Right kidney (tissue), 9 donors: ENCODE measurements at places on chromosomes 7 and 10.

- no peak for DNase-seq
Observed at GRCh38 chr10:104804880-104805279, 163.8 kb downstream of the SORCS3 start.

DNA sequence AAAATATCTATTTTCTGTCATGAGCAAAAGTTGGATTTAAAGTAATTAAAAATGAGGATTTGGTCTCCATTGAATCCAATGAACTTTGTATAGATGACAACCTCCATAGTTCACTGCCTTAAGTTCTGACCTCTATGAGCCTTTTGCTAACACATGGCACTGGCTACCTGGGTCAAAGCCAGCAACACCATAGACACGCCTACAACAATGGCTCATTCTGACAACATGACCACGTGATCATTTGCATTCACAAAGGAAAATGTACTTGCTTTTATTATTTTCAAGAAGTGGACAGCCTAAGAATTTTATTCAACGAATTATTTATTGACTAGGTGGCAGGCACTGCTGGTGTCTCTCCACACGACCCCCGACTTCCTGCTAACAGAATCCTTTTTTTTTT is 90.6 kb downstream of the CARD11 start:
- no peak for DNase-seq

DNA sequence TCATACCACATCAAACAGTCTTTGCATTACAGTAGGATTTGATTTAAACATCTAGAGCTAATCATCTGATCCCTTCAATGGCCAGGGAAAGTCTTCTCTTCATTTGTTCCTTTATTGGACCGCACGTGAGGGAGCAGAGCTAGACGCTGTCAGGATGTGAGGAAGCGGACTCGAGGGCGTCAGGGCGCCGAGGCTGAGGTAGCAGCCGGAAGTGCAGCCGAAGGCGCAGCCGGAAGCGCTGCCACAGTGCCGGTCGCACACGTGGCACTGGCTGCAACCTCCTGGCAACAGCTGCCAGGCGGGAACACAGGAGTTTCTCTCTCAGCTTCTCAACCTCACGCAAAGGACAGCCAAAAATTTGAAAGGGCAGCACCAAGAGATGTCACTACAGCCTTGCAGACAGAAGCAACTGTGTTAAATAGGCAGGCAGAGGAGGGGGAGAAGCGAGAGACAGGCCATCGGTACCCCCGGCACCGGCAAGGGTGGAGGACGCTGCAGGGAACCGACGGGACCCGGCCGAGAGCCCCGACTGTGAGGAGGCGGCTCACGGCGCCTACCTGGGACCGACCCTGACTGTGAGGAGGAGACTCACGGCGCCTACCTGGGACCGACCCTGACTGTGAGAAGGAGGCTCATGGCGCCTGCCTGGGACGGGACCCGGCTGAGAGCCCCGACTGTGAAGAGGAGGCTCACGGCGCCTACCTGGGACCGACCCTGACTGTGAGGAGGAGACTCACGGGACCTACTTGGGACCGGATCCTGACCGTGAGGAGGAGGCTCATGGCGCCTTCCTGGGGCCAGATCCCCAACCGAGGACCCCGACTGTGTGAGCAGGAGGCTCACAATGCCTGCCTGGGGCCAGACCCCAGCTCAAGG is 32.3 kb downstream of the VIPR2 start:
- DNase-seq: no peak

DNA sequence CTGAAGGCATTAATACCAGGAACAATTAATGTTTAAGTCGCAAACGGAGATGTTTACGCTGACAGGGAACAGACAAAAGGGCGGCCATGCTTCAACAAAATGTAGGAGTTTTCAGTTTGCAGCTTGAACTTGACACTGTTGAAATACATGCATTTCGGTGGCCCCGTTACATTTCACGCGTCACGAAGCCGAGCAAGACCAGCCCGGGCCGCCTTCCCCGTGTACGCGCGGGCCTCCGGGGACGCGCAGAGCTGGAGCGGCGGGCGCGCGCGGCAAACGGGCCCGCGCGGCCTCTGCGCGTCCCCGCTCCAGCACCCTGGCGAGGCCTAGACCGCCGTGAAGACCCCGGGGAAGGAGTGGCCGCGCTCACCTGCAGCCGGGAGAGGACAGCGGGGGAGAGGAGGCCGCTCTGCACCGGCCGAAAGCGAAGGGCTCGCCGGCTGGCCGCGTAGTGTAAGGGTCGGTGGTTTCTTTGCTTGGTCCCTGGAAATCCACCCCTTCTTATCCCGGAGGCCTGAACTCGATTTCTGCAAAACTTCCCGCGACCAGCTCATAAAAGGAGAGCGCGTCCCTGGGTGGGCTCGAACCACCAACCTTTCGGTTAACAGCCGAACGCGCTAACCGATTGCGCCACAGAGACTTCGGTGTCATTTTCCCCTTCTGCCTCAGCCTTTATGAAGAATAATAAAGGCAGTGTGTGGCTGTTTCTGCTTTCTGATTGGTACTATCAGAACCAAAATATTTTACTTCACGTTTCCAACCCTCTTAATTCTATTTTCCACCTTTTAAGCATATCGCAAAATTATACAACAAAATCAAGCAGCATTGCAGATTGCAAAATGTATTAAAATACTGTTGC is 11.4 kb upstream of the EBLN1 start:
- peak; percentile 100 for DNase-seq

- no peak for DNase-seq
Observed at GRCh38 chr7:101593556-101593955, 35.5 kb downstream of the MYL10 start.

DNA sequence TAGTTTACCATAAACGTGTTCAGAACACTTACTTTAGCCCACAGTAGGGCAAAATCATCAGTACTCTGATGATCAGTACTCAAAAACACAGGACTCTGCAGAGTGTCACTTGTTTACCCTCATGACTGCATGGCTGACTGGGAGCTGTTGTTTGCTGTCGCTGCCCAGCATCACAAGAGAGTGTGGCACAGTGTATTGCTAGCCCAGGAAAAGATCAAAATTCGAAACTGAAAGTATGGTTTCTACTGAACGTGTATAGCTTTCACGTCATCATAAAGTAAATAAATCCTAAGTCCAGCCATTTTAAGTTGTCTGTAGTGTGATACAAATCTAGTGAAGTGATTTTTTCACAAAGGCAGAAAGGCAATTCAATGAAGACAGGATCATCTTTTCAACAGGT is 184.6 kb downstream of the RAMP3 start:
- DNase-seq: no peak

DNA sequence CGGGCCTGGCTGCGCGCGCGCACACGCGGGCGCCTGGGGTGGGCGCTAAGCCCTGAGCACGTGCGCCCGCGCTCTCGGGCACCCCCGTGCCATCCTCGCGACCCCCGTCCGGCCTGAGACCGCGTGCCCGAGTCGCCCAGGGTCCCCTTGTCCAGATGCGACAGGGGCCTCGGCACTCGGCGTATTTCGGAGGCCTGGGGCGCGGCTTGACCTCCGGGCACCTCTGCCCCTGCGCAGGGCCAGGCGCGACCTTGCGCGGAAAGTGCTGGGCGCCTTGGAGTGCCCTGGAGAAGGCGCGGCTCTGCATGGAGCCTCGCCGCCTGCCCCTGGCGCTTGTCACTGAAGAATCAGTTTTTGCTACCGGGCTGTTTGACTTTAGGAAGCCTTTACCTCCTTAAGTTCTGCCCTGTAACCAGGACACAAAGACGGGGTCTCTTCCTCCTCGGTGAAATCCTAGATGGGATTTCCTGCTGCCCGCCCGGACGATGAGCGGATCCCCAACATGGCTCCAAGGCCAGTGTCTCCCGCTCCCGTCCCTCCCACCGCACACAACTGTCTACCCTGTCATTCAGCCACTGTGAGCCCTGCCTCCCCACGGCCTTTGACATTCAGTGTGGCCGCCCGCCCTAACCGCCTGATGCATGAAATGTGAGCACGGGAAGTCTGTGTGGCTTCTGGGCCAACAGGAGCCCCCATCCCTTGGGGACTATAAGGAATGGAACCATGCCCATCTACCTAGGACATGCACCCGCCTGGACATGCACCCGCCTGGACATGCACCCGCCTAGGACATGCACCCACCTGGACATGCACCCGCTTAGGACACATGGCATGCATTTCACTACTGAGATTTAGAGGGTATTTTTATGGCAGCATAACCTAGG is 1.1 kb upstream of the STK32C start:
- peak; percentile 58 for DNase-seq

GRCh38 chr7:125878988-125879387 is 949.4 kb upstream of the POT1 start:
- DNase-seq: no peak

DNA sequence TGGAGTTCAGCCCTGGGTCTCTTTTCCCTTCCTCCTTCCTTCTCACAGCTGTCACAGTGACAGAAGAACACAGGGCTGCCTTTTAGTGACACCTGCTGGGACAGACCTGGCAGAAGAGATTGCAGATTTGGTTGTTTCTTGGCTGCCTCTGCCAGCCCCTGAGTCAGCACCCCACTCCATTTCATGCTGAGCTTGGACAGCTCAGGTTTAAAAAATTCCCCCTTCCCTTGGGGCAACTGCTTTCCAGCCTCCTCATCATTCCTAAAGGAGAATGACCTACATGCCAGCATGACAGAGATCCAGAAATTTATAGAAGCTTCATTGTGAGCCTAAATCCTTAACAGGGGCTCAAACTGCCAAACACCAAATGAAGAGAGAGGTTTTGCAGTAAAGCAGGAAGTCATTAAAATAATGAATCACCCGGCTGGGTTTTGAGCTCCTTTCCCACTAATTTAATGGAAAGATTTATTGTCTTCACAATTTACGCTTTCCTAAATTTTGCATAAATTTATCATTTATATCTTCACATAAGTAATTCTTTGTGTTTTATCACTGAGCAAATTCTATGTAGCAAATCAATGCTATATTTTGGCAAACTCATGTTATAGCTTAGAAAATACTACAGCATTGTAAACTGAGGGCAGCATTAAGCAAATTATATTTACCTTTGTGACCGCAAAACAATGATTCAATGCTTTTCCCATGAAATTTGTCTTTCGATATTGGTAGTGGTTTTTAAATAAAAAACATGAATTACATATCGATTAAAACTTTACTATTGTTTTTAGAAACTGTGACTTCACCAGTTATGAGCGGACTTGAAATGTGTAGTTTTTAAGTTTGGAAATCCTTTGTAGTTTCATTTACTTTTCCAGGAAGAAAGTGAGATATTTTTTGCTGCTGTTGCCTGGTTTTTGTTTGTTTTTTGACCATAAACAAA is 399.5 kb upstream of the ANKRD30A start:
- DNase-seq: peak; percentile 55

GRCh38 chr10:18829259-18829658 is 170.0 kb downstream of the ARL5B start:
- DNase-seq: no peak

GRCh38 chr7:11188529-11189310 is 215.0 kb downstream of the PHF14 start:
- no peak for DNase-seq

GRCh38 chr10:26437637-26438461 is at the start of gene APBB1IP:
APBB1IP (plus strand) TSS chr10:26438341; CDS start chr10:26492327, 53,986 bp downstream.
- peak; percentile 25 for DNase-seq

DNA sequence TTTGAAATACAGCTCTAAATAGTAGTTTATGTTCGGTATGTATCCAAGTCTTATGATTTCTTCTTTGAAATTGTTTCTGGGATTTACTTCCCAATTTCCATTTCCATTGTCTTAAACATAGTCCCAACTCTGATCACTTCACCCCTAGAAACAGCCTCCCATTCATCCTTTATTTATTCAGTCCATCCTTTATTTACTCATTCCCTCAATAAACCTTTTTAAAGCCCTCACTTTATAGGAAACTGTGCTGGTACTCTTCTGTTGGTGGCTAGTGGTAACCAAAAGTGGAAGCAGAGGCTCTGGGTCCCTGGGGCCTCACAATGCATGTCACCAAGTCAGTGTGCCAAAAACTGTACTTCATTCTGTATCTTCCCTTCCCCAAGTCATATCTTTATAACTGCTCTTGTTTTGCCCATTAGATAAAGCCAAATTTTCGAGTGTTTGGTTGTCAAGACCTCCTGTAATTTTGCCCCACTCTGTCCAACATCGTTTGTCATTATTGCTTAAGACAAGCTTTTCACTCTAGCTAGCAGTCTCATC is 3.9 kb upstream of the EPC1 start:
- DNase-seq: no peak

DNA sequence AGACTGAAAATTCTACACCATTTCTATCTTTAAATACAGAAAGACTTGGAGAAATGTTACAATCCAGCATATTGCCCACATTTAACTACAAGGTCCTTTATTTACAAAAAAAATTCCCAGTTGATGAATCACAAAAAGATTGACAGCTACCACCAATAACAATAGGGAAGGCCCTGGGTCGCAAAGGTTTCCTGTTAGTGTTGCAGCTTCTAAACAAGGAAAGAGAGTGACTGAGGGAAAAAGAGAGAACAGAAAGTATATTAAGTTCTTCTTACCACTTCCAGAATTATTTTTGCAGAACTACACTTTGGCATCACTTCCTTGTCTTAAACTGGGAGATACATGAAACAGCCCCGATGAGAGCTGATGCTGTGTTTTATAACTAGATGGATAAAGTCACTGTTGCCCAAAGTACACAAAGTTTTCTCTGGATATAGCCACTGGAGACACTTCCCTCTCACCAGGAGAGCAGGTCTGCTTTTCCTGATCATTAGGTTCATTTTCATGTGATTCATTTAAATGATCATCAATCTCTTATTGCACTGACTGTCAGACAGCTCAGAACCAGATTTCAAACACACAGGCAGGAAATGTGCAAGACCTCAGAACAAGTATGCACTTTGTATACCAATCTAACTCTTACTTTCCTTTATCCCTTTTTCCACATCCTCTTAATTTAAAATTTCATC is 57.0 kb downstream of the SHTN1 start:
- DNase-seq: no peak

DNA sequence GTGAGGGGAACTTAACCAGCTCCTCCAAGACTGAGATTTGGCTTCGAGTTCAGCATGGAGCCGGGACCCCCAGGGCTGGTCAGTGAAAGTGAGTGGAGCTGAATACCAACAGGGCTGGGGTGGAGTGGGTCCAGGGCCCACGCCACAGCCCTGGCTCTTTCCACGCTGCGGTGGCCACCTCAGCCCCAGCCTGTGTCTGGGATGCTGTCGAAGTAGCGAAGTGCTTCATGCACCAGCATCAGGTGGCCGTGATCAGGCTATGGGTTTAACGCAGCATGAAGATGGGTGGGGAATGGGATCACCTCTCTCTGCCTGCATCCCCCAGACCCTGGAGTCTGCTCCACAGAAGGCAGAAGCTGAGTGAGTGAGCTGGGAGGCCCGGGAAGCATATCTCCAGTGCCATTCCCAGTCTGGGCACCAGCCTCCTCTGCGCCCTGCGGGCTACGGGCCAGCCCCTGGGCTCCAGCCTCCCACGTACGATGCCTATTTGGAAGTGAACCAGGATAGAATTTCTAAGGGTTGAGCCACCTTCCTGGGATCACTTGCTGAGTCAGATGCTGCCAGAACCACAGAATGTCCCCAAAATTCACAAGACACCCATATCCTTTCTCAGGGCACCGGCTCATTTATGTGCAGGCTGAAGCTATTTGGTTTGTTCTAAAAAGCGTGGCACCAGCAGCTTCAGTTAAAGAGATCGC is 131.1 kb upstream of the CHST15 start:
- no peak for DNase-seq

DNA sequence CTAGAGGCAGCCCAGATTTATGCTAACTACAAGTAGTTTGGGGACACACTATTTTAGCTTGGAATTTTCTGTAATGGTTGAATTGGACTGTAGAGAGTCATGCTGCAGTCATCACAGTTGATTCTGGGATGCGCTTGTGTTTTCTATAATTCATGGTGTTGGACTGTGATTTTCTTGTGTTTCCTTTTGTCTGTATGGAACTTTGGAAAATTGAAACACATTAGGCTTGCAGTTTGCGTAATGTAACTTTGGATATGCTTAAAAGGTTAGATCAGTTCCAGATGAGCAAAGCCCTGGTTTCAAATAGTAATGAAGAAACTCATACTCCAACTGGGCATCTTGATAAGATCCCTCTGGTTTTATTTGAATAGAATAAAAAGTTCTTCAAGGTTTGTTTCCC is 502.2 kb downstream of the ARL4A start:
- no peak for DNase-seq
